NCI-H1436 treated with DMSO at 0.1 percent for 48 hours (cell line): ENCODE measurements at places on chromosomes 1 and 21.
A peak's percentile ranks its signal among the peaks of the same experiment; 100 is the strongest.

GRCh38 chr1:175701590-175701989 lies 41.8 kb downstream of the TNR start:
- no peak for DNase-seq

- DNase-seq, result no peak
Measured at GRCh38 chr21:44847261-44848056, 26.0 kb downstream of the PTTG1IP start.

DNA sequence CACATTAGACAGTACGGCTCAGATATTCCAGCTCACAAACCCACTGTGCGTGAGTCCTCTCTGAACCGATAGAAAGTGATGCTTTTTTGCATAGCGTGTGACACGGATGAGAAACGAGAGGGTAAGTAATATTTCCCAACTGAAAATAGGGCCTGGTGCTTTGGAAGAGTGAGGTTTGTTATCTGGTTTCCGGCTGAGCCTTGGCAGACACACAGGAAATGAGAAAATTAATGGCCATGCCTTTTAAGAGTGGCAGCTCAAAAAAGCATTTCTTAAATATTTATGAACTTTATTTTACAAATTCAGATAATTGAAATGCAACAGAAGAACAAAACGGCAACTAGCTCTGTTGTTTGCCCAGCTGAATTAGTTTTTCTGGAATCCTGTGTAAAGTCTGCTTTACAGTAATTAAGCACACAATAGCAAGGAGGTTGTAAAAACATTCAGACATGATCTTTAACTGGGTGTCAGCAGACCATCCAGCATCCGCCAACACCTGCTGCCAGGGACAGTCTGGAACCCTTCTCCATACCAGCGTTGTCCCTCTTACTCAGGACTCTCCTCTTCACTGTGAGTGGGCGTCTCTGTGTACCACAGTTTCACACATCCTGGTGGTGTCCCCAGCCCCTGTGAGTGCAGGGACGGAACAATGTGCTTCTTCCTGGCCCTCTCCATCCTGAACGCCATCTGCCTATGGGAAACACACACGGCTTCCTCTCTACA lies 155.4 kb downstream of the PGBD5 start:
- DNase-seq, result peak; percentile 33

GRCh38 chr1:3033040-3033789 lies 11.9 kb downstream of the ACTRT2 start:
- DNase-seq, result no peak

GRCh38 chr1:172427191-172427590 lies 6.7 kb downstream of the C1orf105 start:
- DNase-seq, result no peak

- DNase-seq, result no peak
Measured at GRCh38 chr1:172255223-172255560, 165.3 kb upstream of the C1orf105 start.

GRCh38 chr1:6301526-6301925 lies 40.6 kb upstream of the GPR153 start:
- no peak for DNase-seq

- DNase-seq, result no peak
Measured at GRCh38 chr1:15259622-15260007, 12.6 kb downstream of the FHAD1 start.

DNA sequence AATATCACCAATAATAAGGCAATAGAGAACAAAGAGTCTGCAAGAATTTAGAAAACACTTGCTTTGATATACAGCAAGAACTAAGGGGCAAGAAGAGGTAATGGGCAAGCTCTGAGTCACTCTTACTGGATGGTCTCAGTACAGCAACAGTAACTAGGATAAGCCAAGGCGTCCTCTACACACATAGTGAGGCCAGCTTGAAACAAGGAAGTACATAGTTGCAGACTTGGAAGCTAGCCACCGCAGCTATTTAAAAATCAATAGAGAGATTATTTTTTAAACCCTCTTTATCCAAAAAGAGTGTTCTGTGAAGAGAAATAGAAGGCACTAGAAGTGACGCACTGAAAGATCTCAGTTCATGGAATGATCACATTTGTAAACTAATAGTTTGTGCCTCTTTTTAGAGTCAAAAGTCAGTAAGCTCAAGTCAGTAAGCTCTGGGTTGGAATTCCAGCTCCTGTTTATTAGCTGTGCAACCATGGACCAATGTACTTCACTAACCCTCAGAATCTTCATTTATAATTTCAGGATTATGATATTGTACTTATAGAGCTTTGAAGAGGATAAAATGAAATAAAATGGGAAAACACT lies 118.6 kb downstream of the AKT3 start:
- DNase-seq, result peak; percentile 48

DNA sequence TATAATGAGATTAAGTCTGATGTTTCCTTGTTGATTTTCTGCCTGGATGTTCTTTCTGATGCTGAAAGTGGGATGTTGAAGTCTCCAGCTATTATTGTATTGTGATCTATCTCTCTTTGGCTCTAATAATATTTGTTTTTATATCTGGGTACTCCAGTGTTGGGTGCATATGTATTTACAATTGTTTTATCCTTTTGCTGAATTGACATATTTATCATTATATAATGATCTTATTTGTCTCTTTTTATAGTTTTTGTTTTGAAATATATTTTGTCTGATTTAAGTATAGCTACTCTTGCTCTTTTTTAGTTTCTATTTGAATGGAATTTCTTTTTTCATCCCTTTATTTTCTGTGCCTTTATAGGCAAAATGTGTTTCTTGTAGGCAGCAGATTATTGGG lies 522.2 kb upstream of the NEGR1 start:
- no peak for DNase-seq

GRCh38 chr1:193085263-193085662 lies 20.0 kb downstream of the GLRX2 start:
- DNase-seq, result no peak

- no peak for DNase-seq
Measured at GRCh38 chr1:62117018-62117750, 77.5 kb upstream of the L1TD1 start.

GRCh38 chr1:63408331-63408730 lies 40.9 kb downstream of the ALG6 start:
- DNase-seq, result no peak

DNA sequence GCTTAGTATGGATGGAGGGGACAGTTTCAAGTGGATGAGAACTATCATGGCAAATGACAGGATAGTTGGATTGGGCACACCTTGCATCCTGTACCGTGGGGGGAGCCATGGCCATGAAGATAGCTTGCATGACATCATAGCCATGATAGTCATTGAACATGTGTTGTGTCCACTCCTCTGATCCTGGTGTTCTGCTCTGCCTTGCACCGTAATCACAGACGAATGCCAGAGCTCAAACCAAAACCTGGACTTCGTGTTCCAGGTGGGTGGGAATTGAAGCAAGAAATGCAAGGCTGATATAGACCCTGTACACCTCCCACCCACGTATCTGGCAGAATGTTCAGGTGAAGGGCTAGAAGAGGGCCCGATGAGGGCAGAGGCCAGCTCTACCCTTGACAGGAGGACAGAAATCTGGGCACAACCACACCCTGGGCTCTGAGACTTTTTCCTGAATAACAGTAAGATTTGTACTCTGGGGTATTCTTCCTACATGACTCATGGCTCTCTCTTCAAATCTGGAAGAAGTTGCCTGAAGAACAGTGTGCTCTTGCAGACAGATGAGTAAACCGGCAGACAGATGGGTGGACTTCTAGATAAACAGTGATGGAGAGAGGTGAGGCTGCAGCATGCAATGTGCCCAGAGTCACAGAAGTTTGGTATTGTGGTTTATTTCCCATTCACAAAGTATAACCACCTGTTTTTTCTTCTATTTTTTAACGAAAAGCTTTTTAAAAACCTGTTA lies 45.0 kb downstream of the KCNJ6 start:
- no peak for DNase-seq

GRCh38 chr1:111204201-111204982 lies 3.9 kb upstream of the DENND2D start:
- DNase-seq, result no peak

GRCh38 chr1:236608930-236609726 lies 4.8 kb upstream of the HEATR1 start:
- no peak for DNase-seq

- DNase-seq, result no peak
Measured at GRCh38 chr1:22142315-22143064, 407 bp downstream of the WNT4 start.

- DNase-seq, result no peak
Measured at GRCh38 chr21:16082038-16082816, 352.4 kb downstream of the USP25 start.

GRCh38 chr1:10745886-10746455 lies 50.5 kb downstream of the CASZ1 start:
- no peak for DNase-seq

GRCh38 chr1:21651214-21652042 lies 17.7 kb downstream of the RAP1GAP start:
- no peak for DNase-seq

DNA sequence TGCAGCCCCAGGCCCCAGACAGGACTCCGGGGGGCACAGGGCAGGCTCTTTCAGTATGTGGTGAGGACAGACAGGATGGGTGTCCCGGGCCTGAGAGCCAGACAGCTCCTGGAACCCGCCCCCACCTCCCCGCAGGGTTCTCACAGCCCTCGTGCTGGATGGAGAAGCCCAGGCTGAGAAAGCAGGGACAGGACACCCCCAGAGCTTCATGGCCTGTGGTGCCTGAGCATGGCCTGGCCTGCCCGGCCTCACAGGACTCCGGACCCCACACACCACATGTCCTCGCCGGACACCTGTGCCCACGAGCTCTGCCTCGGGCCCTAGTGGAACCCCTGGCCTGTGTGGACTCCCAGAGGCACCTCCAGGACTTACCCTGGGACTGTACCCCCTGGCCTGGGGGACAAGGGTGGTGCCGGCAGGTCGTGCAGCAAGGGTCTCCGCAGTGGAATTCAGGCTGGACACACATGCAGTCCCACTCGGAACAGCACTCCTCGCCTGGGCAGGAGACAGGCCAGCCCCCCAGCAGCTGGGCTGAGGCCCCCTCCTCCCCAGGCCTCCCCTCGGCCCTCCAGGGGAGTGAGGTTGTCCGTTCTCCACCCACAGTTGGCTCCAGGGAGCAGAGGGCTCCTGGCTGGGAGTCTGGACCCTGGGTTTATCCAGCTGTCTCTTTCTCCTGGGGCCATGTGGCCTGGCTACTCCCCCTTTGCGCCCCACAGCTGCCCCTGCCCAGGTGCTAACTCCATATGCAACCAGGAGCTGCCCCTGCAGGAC lies 1.2 kb downstream of the TNFRSF18 start:
- no peak for DNase-seq
